HT1080 (cell line): ENCODE measurements at places on chromosomes 13 and 19. TPM values are rescaled to one million over a fixed set of nuclear protein-coding genes. Genes with fewer than 3 reads are reported as not detected.
A peak's percentile ranks its signal among the peaks of the same experiment; 100 is the strongest.

- DNase-seq: peak; percentile 27
These were observed 103.3 kb upstream of the HTR2A start for GRCh38 chr13:47000165-47000564.

DNA sequence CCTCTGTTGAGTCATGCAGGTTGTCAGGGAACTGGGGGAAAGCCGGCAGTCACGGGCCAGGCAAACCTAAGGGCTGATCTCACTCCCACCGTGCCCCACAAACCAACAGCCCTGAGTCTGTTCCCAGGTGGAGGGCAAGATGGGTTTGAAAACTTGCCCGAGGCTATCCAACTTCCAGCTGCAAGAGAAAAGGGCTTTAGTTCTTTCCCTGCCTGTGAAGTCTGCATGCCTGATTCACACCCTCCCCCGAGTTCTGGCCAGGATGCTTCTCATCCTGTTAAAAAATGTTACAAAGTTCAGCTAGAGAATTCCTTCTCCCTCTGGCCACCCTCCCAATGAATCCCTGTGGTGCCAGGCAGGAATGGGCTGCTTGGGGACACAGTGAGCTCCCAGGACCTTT lies 33.1 kb downstream of the MYO16 start:
- peak; percentile 13 for DNase-seq

- DNase-seq: peak; percentile 23
These were observed 391.3 kb downstream of the EFNB2 start for GRCh38 chr13:106143930-106144709.

- DNase-seq: no peak
These were observed 331.3 kb downstream of the UQCRFS1 start for GRCh38 chr19:28881616-28882015.

DNA sequence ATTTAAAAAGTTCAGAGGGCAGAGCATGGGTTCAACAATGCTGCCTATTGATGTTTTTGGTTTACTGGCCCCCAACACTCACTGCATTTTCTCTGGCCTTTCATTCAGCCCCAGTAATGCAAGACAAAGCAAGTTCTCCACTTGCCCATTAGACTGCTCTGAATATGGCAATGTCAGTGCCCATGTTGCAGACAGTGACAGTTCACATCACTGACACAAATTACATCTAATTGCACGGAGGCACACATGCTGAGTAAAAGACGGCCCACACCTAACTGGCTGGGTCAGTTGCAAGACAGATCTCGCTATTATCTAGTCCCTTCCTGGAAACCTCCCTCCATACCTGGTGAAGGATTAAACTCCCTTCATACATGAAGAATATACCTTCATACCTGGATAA lies 54.0 kb downstream of the ENOX1 start:
- DNase-seq: no peak

NAT14 gene
- total RNA-seq: 27.4 and 31.7 TPM in 2 replicates

- no peak for DNase-seq
These were observed 140.5 kb downstream of the STK24 start for GRCh38 chr13:98436233-98436910.

DNA sequence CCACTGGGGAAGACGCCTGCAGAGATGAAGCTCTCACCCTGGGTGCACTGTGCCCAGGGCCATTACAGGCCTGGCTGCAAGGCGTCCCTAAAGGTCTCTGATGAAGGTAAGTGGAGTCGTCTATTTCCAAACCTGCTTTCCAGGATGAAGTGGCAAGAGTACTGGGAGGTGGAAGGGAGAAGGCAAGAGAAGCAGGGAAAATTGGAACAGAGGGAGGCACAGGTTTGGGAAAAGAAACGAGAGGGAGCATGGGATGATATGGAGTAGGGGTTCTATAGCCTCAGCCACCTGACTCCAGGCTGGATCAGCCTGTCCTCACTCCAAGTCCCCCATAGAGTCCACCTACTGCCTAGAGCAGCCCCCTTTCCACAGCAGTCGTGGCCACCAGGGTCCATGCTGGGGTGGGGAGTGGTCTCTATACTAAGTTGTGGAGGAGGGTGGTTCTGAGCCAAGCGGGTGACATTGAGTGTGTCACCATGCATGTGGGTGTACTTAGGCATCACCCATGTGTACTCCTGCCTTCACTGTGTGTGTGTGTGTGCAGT lies at the start of gene OR10H5:
Gene OR10H5 (plus strand): TSS at position 51 of the 545 bp plus-strand sequence. CDS start 6,388 bp downstream, outside the sequence.
- DNase-seq: no peak

DNA sequence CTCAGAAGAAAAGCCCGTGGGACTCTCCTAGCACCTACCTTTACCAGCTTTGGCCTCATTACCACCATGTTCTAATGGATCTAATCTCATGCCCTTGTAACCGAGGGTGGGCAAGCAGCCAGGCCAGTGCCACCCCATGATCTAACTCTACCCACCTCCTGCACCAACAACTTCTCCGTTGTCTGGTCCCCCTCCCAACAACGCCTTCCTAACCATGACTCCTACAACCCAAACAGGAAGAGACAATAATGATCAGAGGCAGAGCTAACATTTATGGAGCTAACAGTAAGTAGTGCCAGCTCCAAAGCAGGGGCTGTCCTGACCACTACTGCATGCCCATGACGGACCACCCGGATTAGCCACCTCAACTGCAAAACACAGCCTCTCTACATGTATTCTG lies 3.5 kb downstream of the USP12 start:
- peak; percentile 26 for DNase-seq

- DNase-seq: no peak
These were observed 43.1 kb downstream of the CYP4F22 start for GRCh38 chr19:15551293-15552004.

- no peak for DNase-seq
These were observed 3.7 kb downstream of the FUZ start for GRCh38 chr19:49809160-49809940.

ZNF527 gene
- 3.3 and 3.4 TPM in 2 replicates for total RNA-seq

GRCh38 chr13:48448285-48448958 lies 35.5 kb upstream of the LPAR6 start:
- DNase-seq: no peak

SIX5 gene
- 7.7 and 10.2 TPM in 2 replicates for total RNA-seq

FFAR3 gene
- total RNA-seq: 0.11 TPM in 1 of 2 replicates, not detected in the other

DNA sequence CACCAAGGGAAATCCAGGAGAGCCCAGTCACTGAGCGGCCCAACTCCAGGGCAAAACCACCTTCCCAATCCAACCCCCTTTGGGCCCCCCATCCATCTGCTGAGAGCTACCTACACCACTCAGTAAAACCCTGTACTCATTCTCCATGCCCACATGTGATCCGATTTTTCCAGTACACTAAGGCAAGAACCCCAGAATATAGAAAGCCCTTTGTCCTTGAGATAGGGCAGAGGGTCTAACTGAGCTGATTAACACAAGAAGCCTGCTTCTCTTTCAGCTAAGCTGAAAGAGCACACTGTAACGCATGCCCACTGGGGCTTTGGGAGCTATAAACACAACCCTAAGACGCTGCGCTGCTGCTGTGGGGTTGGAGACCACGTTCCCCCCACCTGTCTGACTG lies 36.0 kb downstream of the PBX4 start:
- DNase-seq: no peak

DNA sequence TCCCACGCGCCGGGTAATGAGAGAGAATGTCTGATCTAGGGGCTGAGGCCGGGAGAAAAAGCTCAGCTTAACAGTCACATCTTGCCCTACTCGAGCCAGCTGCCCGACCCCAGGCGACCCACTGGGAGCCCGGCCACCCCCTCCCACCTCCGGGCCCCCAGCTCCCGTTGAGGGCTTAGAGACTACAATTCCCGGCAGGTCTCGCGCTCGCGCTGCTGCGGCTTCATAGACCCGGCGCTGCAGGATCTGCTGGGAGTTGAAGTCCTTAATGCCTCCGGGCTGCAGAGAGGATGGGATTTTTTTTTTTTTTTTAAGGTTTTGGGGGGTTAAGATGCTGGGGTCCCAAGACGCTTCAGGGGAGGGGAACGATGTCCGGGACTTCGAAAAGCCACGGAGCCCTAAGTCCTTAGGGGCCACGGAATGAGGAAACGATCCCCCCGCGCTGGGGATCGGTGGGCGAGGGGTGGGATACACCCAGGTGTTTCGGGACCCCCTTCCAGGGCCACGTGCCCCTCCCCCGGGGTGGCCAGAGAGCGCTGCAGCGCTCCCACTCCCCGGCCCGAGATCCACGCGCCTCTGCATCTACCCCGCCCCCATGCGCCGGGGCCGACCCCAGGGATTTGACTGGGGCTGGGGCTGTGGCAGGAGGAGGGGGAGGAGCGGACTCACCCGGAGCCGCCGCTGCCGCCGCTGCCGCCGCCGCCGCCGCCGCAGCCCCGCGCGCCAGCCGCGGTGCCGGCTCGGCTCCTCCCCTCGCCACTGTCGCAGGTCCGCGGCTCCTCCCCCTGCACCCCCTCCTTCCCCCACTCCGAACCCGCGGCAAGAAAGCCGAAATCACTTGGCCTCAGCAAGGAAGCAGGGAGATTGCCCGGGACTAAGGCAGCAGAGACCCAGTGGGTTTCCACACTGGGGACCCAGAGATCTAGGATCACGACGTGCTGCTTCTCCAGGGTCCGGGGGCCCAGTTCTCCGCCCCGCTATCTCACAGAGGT lies at the start of gene SYT3:
Gene SYT3 (minus strand): TSS at position 761 of the 992 bp plus-strand sequence. CDS start 2,470 bp downstream, outside the sequence.
- DNase-seq: no peak

RPL13A gene
- 5,406 and 6,095 TPM in 2 replicates for total RNA-seq

- peak; percentile 54 for DNase-seq
These were observed 138.5 kb downstream of the RBM26 start for GRCh38 chr13:79267560-79267959.

ZNF665 gene
- total RNA-seq: not detected in 2 replicates

SBK2 gene
- not detected in 2 replicates for total RNA-seq

GRCh38 chr13:66040506-66040905 lies 1189.6 kb downstream of the PCDH9 start:
- DNase-seq: no peak

DNA sequence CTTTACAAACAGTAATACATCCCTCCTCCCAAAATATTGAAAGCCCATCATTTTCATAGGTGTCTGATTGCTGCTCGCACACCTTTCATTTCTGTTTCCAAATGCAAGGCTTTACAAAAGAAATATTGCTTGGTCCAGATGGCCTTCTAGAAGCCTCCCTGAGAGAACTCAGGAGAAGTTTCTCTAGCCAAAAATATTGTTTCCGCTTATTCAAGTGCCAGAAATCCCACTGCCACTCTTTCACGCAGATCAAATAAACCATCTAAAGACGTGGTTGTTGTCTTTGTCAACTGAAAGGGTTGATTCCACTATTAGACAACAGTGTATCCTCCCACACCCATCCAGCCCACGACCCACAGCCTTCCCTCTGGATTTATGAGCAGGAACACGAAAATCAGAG lies 96.2 kb downstream of the ZIC5 start:
- DNase-seq: no peak

KCNN1 gene
- not detected in 2 replicates for total RNA-seq

RNASEH2A gene
- 52.9 and 68.6 TPM in 2 replicates for total RNA-seq

HOMER3 gene
- 70.4 and 73.3 TPM in 2 replicates for total RNA-seq

- DNase-seq: peak; percentile 57
These were observed 62.6 kb downstream of the IER2 start for GRCh38 chr19:13212759-13213330.

TUBA3C gene
- 186 and 189 TPM in 2 replicates for total RNA-seq

- no peak for DNase-seq
These were observed 340.6 kb downstream of the TEX29 start for GRCh38 chr13:111661052-111661451.

GRCh38 chr13:45219938-45220375 lies 19.1 kb upstream of the KCTD4 start:
- peak; percentile 92 for DNase-seq
